ENCODE measurements at places on chromosomes 16 and 17. TPM values are rescaled to one million over a fixed set of nuclear protein-coding genes. Genes with fewer than 3 reads are reported as not detected.

DNA sequence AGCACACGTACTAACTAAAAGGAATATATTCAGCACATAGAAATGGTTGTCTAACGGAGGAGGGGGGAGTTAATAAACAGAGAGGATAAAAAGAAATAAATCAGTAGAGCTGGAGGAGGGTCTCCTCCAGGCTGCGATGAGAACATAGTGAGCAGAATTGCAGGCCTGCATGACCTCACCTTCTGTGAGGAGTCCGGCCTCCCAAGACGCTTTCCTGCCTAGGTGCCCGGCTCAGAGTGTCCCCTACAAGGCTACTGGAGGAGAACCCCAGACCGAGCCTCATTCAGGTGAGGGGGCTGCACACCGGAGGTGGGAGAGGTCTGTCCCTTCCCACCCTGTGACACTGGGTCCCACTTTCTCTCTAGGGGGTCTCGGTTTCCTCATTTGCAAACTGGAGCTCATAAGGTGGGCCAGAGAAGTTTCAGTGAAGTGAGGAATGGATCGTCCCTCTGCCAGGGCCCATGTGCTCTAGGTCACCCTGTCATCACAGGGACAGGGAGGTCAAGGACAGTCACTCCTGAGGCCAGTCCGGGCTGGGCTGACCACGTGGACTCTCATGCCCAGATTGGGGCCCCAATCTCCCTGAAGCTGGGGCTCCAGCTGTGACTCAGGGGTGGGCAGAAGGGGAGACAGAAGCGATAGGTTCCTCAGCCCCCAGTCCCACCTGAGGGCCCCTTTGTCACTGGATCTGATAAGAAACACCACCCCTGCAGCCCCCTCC lies 3.3 kb upstream of the HBM start:
- H3K27ac ChIP-seq: no peak overlapping the region
- H3K4me1 ChIP-seq: peaks cover 21% of the 10 kb centered on the region
- H3K4me3 ChIP-seq: no peak overlapping the region
- peaks cover 20% of the 10 kb centered on the region for H3K27me3 ChIP-seq
- no peaks in the 10 kb centered on the region for H3K36me3 ChIP-seq
- no peak for DNase-seq

- H3K4me3 ChIP-seq: peak overlapping the region; percentile 61
- H3K36me3 ChIP-seq: peaks cover 11% of the 10 kb centered on the region
- DNase-seq: peak; percentile 43
- no peaks in the 10 kb centered on the region for H3K27me3 ChIP-seq
Measured at GRCh38 chr16:9090101-9090959, 1.1 kb upstream of the HAPSTR1 start.

The ABI3 gene
- total RNA-seq: 131 TPM

- no peak overlapping the region for H3K27ac ChIP-seq
- peaks cover 2% of the 10 kb centered on the region for H3K4me1 ChIP-seq
- no peak for DNase-seq
Measured at GRCh38 chr16:69595127-69596036, 29.6 kb downstream of the NFAT5 start.

DNA sequence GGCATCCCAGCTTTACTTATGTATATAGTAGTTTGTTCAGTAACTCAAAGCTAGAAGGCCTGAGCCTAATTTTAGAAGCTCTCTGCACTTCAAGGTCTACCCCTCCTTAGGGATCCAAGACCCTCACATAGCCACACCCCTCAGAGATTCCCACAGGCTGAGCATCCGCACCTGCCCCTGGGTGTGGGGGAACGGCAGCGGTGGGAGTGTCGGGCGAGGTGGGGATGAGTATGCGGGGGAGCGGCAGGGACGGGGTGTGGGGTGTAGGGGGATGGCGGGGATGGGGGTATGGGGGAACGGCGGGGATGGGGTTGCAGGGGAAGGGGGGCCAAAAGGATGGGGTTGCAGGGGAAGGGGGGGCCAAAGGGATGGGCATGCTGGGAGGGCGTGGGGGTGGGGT lies 24.9 kb upstream of the BEAN1 start:
- H3K27me3 ChIP-seq: peaks cover 3% of the 10 kb centered on the region
- no peaks in the 10 kb centered on the region for H3K36me3 ChIP-seq
- peaks cover 6% of the 10 kb centered on the region for H3K4me1 ChIP-seq
- no peak overlapping the region for H3K4me3 ChIP-seq
- H3K27ac ChIP-seq: no peak overlapping the region

The TEX19 gene
- not detected for total RNA-seq

All from natural killer cell (primary cell).